ENCODE measurements at places on chromosomes 7 and 10.

GRCh38 chr7:134813663-134814396 lies 34.4 kb downstream of the CALD1 start:
- DNase-seq: no peak

DNA sequence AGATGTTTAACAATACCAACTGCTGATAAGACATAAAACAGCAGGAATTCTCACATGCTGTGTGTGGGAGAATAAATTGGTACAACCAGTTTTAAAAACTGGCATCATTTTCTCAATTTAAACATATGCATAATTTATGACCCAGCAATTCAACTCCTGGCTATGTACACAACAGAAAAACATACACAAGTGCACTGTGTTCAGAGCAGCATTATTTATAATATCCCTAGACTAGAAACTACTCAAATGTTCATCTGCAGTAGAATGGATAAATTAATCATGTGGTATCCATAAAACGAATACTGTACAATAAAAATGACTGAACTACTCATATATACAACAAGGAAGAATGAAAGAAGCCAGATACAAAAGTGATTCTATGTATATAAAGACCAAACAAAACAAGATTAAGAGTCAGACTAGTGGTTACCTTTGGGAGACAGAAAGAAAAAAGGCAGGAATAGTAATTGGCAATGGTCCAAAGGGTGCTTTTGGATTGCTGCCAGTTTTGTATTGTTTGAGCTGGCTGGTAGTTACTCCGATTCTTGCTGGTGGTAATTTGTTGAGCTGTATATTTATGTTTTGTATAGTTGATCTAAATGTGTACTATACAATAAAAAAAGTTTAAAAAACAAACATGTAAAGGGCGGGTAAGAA lies 306.0 kb downstream of the TFEC start:
- no peak for DNase-seq

GRCh38 chr10:21171197-21171935 lies 274.3 kb upstream of the NEBL start:
- no peak for DNase-seq

DNA sequence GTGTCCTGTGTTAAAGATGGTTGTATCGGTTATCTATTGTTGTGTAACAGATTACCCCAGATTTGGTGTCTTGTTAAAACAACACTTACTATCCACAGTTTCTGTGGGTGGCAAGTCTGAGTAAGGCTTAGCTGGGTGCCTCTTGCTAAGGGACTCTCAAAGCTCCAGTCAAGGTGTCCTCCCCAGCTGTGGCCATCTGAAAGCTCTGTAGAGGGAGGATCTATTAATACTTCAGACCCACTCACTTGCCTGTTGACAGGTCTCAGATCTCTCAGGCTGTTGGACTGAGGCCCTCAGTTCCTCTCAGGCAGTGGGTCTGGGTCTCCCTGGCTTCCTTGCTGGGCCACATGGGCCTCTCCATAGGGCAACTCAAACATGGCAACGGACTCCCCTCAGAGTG lies 19.6 kb downstream of the ARID5B start:
- no peak for DNase-seq

DNA sequence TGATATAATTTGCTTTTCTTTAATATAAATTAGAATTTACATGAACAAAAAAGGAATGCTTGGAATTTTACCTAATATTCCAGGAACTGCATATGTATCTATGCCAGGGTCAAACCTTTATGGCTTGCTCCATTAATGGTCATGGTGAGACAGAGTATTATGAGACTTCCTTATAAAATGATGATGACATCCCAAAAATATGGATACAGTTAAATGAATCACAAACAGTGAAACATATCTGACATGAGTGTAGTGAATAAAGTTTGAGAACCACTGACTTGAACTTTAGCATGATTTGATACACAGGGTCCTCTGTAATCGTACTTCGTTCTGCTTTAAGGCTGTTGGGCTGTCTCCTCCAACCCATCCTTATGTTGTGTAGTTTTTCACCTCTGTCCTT lies 51.8 kb downstream of the MARCHF5 start:
- DNase-seq: no peak

GRCh38 chr10:6320320-6321010 lies 117.7 kb downstream of the PFKFB3 start:
- no peak for DNase-seq
